ENCODE measurements at places on chromosomes 6 and 20. TPM values are rescaled to one million over a fixed set of nuclear protein-coding genes. Genes with fewer than 3 reads are reported as not detected.

The AIF1 gene
- total RNA-seq = 7.3 TPM

The TNFRSF21 gene
- 26.0 TPM for total RNA-seq

The ESR1 gene
- total RNA-seq = 0.52 TPM

DNA sequence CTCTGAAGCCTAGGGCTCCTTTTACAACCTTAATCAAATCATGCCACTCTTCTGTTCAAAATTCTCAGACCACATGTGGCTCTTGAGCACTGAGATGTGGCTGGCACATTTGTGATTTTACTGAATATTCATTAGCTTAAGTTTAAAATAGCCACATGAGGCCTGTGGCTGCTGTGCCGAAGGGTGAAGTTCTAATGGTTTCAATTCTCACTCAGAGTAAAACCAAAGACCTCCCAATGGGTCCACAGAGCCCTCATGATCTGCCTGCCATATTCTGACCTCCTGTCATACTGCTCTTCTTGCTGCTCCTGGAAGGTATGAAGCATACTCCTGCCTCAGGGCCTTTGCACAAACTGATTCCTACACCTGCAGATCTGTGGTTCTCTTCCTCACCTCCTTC, 7.8 kb upstream of the CST3 start:
- DNase-seq = no peak
- no peak overlapping the region for H3K27ac ChIP-seq
- no peaks in the 10 kb centered on the region for H3K36me3 ChIP-seq
- H3K4me1 ChIP-seq = peaks cover 4% of the 10 kb centered on the region
- H3K4me3 ChIP-seq = no peak overlapping the region
